ENCODE measurements at places on chromosomes 13 and 19.

DNA sequence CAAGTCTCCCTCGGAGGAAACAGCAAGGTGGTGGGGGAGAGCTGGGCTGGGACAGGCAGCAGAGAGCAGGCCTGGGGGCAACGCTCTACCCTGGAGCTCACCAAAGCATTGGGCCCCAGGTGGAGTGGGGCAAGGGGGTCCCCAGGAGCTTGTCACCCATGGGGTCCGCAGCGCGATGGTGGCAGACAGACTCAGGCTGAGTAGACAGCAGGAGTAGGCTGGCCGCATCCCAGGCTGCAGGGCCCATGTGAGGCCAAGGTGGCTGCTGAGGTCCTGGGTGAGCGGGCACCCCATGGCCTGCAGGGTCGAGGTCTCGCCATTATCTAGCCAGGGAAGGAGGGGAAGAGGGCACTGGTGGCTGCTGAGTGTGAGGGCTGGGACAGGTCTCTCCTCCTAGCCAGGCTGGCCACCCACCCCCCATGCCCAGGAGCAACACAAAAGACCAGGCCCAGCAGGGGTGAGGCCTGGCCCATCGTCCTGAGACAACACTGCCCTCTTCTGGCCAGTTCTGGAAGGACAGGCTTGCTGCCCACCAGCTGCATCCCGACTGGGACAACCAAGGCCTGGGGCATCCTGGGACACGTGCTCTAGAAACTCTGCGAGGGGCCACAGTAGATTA, 33.1 kb downstream of the CEBPG start:
- peak; percentile 79 for DNase-seq

DNA sequence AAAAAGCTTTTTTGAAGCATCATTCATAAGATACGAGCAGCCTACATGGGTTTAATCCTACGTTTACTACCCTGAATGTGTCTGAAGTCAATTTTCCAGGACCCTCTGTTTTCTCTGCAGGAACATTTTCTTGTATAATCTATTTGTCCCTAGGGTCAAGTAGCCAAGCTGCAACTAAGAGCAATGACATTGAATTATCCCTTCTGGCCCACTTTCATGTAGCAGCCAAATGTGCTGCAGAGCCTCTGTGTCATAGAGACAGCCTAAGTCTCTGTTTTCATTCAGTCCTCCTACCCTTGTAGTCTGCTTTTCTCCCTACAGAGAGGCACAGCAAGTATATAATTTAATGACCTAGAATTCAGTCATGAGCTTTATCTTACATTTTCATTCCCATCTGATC, 82.1 kb downstream of the ZAR1L start:
- no peak for DNase-seq

GRCh38 chr19:30453743-30454142, 81.6 kb downstream of the ZNF536 start:
- DNase-seq = no peak

GRCh38 chr13:78659450-78659730, 435 bp upstream of the OBI1 start:
- no peak for DNase-seq

DNA sequence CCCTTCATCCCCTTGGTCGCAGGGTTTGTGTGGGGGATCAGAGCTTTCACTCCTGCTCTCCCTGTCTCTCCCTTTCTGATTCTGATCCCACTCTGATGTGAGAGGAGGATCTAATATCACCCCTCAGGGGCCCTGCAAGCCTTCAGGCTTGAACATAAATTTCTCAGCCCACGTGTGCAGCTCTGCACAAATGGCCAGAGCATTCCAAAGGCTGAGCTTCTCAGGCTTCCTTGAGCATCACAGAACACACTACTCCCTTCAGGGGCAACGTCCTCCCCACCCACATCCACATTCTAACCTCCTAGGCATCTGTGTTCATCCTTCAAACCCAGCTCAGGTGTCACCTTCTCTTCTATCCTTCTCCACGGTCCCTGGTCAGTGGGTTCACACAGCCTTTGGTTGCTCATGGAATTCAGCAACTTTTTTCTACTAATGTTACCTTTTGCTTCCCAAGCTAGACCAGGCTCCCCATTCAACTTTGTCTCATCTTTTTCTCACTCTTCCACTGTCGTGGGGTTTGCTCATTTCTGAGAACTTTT, 24.4 kb upstream of the DOCK9 start:
- DNase-seq = no peak

GRCh38 chr19:54393381-54393780, 21.9 kb upstream of the TTYH1 start:
- no peak for DNase-seq

GRCh38 chr19:17889609-17890214, 18.0 kb downstream of the SLC5A5 start:
- no peak for DNase-seq

DNA sequence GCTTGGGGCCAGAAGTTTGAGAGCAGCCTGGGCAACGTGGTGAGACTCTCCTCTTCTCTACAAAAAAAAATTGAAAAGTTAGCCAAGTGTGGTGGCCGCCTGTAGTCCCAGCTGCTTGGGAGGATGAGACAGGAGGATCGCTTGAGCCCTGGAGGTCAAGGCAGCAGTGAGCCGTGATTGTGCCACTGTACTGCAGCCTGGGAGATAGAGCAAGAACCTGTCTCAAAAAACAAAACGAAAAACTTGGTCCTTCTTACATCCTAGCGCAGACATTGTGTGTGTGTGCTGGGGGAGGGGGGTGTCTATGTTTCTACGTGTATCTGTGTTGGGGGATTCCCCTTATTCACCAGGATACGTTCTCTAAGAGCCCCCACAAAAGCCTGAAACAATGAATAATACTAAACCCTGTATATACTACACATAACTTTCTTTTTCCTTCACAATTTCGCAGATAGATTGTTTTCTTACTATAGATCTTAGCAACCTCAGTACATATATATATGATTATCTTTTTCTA, 7.9 kb downstream of the AXL start:
- DNase-seq = no peak
